ENCODE measurements at places on chromosomes 5 and 9.

GRCh38 chr9:1532171-1532570, 482.0 kb downstream of the DMRT2 start:
- DNase-seq = no peak

DNA sequence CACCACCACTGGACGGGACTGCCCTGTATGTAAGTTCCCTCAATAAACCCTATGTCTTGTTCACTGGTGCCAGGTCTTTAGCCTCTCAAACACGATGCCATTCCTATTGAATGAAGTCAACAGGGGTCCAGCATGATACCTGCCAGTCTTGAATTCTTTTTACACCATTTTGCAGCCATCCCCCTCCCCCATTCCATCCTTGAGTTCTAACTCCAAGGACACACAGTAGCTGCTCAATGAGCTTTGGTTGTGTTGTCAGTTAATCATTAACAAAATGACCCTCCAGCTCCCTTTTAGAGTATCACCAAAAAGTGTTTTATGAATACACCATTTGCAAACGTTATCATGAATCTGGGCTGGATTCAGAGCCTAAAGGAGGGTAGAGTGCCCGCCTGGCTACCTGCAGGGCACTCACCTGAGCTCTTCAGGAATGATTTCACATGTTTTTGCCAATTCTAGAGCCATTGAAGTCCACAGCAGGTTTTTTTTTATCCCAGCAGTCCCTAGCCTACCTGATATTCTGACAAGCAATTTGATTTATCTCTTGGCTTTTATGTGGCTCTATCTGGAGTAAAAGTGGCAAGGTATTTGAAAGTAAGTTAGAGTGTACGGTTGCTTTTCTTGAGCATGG, 271.8 kb downstream of the SMARCA2 start:
- no peak for DNase-seq

- DNase-seq = no peak
Measured at GRCh38 chr9:33167972-33168461, 881 bp upstream of the B4GALT1 start.

- DNase-seq = no peak
Measured at GRCh38 chr5:143403334-143403592, 223 bp downstream of the NR3C1 start.

DNA sequence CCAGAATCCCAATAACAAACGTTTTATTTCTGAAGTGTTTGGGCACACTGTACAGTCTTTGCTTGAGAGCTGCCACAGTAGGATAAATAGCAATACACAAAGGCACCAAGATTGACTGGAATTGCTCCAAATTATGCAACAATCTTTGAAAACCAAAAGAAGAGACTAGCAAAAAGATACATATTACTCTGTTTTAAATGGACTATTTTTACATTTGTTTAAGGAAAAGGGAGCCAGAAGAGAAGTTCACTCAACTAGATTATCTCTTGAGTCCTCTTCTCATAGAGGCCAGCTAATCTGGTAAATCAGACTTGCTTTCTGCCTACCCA, 385.0 kb upstream of the SLC30A5 start:
- DNase-seq = no peak
